ENCODE measurements at places on chromosomes 16 and 17. TPM values are rescaled to one million over a fixed set of nuclear protein-coding genes. Genes with fewer than 3 reads are reported as not detected.

- no peak overlapping the region for H3K27ac ChIP-seq
- H3K4me1 ChIP-seq: no peaks in the 10 kb centered on the region
- H3K27me3 ChIP-seq: no peaks in the 10 kb centered on the region
- peaks cover 11% of the 10 kb centered on the region for H3K36me3 ChIP-seq
- no peak overlapping the region for H3K4me3 ChIP-seq
- no peak for DNase-seq
Observed at GRCh38 chr17:45102856-45103255, 29.5 kb downstream of the PLCD3 start.

- H3K4me1 ChIP-seq: peaks cover 46% of the 10 kb centered on the region
- H3K36me3 ChIP-seq: no peaks in the 10 kb centered on the region
- H3K4me3 ChIP-seq: no peak overlapping the region
- no peak overlapping the region for H3K27ac ChIP-seq
Observed at GRCh38 chr16:53753431-53753830, 49.5 kb downstream of the FTO start.

Gene RASD1
- 8.3 TPM for total RNA-seq

Gene KRTAP1-1
- not detected for total RNA-seq

GRCh38 chr17:79168486-79169055 is 93.9 kb downstream of the ENGASE start:
- H3K4me3 ChIP-seq: no peak overlapping the region
- no peak for DNase-seq
- no peaks in the 10 kb centered on the region for H3K36me3 ChIP-seq
- peaks cover 2% of the 10 kb centered on the region for H3K27me3 ChIP-seq

DNA sequence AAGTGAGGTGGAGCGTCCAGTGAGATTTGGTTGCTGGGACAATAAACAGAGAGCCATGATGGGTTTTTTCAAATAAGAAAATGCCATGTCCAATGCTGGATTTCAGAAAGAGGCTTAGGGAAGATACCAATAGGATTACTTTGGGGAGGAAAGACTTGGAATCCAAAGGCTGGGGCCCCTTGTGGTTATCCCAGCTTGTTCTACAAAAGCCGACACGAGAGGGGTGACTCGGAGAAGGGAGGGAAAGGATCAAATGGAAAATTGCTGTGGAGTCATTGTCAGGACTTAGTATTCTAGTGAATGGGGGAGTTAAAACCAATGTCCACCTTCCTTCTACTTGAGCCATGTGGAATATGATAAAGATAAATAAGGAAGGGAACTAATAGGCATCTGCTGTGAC is 305.5 kb downstream of the SOX9 start:
- H3K27me3 ChIP-seq: no peaks in the 10 kb centered on the region
- no peak overlapping the region for H3K4me3 ChIP-seq
- no peaks in the 10 kb centered on the region for H3K4me1 ChIP-seq
- H3K27ac ChIP-seq: no peak overlapping the region

- H3K36me3 ChIP-seq: no peaks in the 10 kb centered on the region
- peaks cover 12% of the 10 kb centered on the region for H3K4me1 ChIP-seq
- no peak overlapping the region for H3K27ac ChIP-seq
- no peaks in the 10 kb centered on the region for H3K27me3 ChIP-seq
- no peak overlapping the region for H3K4me3 ChIP-seq
- DNase-seq: peak; percentile 90
Observed at GRCh38 chr16:57519796-57520360, 16.5 kb downstream of the CCDC102A start.

Gene ADAD2
- total RNA-seq: not detected

GRCh38 chr16:48504216-48504615 is 105.8 kb downstream of the N4BP1 start:
- no peak for DNase-seq
- H3K27me3 ChIP-seq: no peaks in the 10 kb centered on the region
- H3K36me3 ChIP-seq: no peaks in the 10 kb centered on the region
- no peak overlapping the region for H3K27ac ChIP-seq
- H3K4me3 ChIP-seq: no peak overlapping the region

- H3K4me3 ChIP-seq: no peak overlapping the region
- no peaks in the 10 kb centered on the region for H3K27me3 ChIP-seq
- peak; percentile 22 for DNase-seq
- H3K4me1 ChIP-seq: peaks cover 16% of the 10 kb centered on the region
- H3K36me3 ChIP-seq: no peaks in the 10 kb centered on the region
Observed at GRCh38 chr16:78796221-78796866, 696.9 kb downstream of the WWOX start.

DNA sequence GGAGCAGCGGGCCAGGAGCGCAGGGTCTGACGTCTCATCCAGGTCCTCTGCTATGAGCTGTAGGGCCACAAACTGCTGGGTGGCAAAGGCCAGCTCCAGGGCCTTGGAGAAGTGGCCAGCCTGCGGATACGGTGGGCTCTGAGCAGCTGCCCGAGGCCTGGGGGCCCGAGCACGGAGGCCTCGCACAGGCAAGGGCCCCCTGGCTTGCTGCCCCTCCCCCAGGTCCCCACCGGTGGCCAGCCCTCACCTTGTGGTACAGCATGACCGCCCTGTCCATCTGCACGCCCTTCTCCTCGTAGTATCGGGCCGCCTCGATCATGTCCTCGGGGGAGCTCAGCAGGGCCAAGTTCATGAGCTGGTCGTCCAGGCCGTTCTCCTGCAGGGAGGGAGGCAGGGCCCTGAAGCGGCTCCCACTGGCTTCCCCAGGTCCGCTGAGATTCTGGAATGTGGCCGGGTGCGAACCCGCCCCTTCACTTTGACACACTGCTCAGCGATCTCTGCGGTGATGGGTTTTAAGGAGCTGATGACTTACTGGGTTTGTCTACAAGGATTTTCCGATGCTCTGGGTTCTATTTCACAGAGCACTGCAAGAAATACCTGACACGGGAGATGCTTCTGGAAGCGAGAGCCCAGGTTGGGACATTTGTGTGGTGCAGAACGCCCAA is 9.8 kb upstream of the TMEM204 start:
- H3K36me3 ChIP-seq: no peaks in the 10 kb centered on the region
- no peak overlapping the region for H3K27ac ChIP-seq
- DNase-seq: no peak
- peaks cover 4% of the 10 kb centered on the region for H3K4me1 ChIP-seq
- no peak overlapping the region for H3K4me3 ChIP-seq
- H3K27me3 ChIP-seq: no peaks in the 10 kb centered on the region

DNA sequence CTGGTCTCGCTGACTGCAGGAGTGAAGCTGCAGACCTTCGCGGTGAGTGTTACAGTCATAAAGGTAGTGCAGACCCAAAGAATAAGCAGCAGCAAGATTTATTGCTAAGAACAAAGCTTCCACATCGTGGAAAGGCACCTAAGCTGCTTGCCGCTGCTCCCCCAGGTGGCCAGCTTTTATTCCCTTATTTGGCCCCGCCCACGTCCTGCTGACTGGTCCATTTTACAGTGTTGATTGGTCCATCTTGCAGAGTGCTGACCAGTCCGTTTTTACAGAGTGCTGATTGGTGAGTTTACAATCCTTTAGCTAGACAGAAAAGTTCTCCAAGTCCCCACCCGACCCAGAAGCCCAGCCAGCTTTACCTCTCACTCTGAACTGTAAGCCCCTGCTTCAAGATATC is 227.8 kb downstream of the ABCC12 start:
- H3K36me3 ChIP-seq: peaks cover 8% of the 10 kb centered on the region
- H3K4me1 ChIP-seq: peaks cover 5% of the 10 kb centered on the region
- H3K4me3 ChIP-seq: no peak overlapping the region
- H3K27me3 ChIP-seq: no peaks in the 10 kb centered on the region
- H3K27ac ChIP-seq: no peak overlapping the region
- DNase-seq: no peak

DNA sequence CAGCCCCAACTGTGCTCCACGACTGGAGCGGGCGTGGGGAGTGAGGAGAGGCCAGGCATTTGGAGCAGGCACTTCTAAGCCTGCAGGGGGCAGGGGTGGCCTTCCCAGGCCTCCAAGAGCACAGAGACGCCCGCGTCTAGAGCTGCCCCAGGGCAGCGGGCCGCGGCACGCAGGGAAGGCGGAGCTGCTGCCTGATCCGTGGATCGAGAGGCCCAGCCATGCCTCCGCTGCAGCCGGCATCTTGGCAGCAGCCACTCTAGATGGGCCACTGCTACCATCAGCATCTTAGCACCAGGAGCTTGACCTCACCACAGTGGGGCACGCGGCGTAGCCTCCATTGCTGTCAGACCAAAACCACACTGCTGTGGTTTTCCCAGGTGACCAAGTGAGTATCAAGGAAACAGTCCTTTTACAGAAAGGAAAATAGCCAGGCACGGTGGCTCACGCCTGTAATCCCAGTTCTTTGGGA is 20.4 kb upstream of the WDR45B start:
- H3K27me3 ChIP-seq: no peaks in the 10 kb centered on the region
- no peak overlapping the region for H3K27ac ChIP-seq
- no peak overlapping the region for H3K4me3 ChIP-seq
- peaks cover 13% of the 10 kb centered on the region for H3K4me1 ChIP-seq
- H3K36me3 ChIP-seq: no peaks in the 10 kb centered on the region

Gene TEKT5
- total RNA-seq: 0.25 TPM

Gene FAM83G
- 1.3 TPM for total RNA-seq

GRCh38 chr17:58337600-58338453 is 9.2 kb upstream of the TSPOAP1 start:
- DNase-seq: no peak
- H3K27me3 ChIP-seq: no peaks in the 10 kb centered on the region
- H3K4me3 ChIP-seq: no peak overlapping the region
- no peaks in the 10 kb centered on the region for H3K36me3 ChIP-seq
- peak overlapping the region; percentile 78 for H3K27ac ChIP-seq
- peaks cover 19% of the 10 kb centered on the region for H3K4me1 ChIP-seq

GRCh38 chr16:52932321-52932720 is 120.4 kb downstream of the CHD9NB start:
- no peak overlapping the region for H3K27ac ChIP-seq
- H3K27me3 ChIP-seq: no peaks in the 10 kb centered on the region
- H3K4me1 ChIP-seq: peaks cover 10% of the 10 kb centered on the region
- H3K36me3 ChIP-seq: no peaks in the 10 kb centered on the region
- H3K4me3 ChIP-seq: no peak overlapping the region

- H3K4me3 ChIP-seq: peak overlapping the region; percentile 73
- no peak overlapping the region for H3K27ac ChIP-seq
- peaks cover 51% of the 10 kb centered on the region for H3K27me3 ChIP-seq
- DNase-seq: no peak
- H3K4me1 ChIP-seq: peaks cover 24% of the 10 kb centered on the region
- no peaks in the 10 kb centered on the region for H3K36me3 ChIP-seq
Observed at GRCh38 chr17:2051061-2051932, 3.6 kb upstream of the HIC1 start.

GRCh38 chr17:17448076-17448475 is 28.7 kb upstream of the MED9 start:
- peaks cover 3% of the 10 kb centered on the region for H3K36me3 ChIP-seq
- peaks cover 4% of the 10 kb centered on the region for H3K27me3 ChIP-seq
- DNase-seq: no peak
- H3K4me1 ChIP-seq: peaks cover 5% of the 10 kb centered on the region

Gene NPTX1
- total RNA-seq: 1.6 TPM

Gene STH
- not detected for total RNA-seq

GRCh38 chr17:50843150-50843905 is 7.9 kb downstream of the WFIKKN2 start:
- peaks cover 17% of the 10 kb centered on the region for H3K4me1 ChIP-seq
- H3K36me3 ChIP-seq: no peaks in the 10 kb centered on the region
- no peak overlapping the region for H3K27ac ChIP-seq
- DNase-seq: no peak

DNA sequence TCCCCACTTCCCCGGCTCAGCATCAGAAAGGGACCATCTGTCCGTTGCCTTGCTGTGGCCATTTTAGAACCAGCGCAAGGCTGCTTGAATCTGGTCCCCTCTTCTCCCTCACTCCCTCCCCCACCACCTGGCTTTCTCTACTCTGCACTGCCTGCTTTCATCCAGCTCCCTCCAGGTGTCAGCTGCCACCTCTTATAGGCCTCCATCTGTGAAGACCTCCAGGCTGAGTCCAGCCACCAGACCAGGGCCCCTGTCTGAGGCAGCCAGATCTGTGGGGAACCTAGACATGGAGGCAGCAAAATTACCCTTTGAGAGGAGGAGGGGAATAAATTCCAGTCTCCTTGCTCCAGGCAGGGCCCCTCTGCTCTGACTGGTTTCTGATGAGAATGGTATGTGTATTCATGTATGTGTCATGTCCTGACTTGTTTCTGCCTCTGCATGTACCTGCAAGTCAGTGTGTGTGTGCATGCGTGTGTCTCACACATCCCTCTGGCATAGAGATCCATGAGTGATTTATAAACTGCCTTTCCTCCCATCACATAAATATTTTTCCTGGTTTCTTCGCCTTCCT is 21.1 kb downstream of the MINK1 start:
- no peak for DNase-seq
- H3K4me3 ChIP-seq: no peak overlapping the region
- H3K36me3 ChIP-seq: peaks cover 3% of the 10 kb centered on the region
- peaks cover 61% of the 10 kb centered on the region for H3K4me1 ChIP-seq
- H3K27ac ChIP-seq: peak overlapping the region; percentile 32

- no peaks in the 10 kb centered on the region for H3K27me3 ChIP-seq
- no peak for DNase-seq
- H3K27ac ChIP-seq: peak overlapping the region; percentile 76
- H3K36me3 ChIP-seq: no peaks in the 10 kb centered on the region
- peak overlapping the region; percentile 53 for H3K4me3 ChIP-seq
- H3K4me1 ChIP-seq: peaks cover 66% of the 10 kb centered on the region
Observed at GRCh38 chr17:46106966-46107644, 86.1 kb downstream of the KANSL1 start.

- H3K36me3 ChIP-seq: no peaks in the 10 kb centered on the region
- H3K4me3 ChIP-seq: no peak overlapping the region
- no peak for DNase-seq
- H3K27ac ChIP-seq: no peak overlapping the region
Observed at GRCh38 chr17:31453896-31454295, 62.4 kb downstream of the RAB11FIP4 start.

Gene PRCD
- total RNA-seq: 0.75 TPM

DNA sequence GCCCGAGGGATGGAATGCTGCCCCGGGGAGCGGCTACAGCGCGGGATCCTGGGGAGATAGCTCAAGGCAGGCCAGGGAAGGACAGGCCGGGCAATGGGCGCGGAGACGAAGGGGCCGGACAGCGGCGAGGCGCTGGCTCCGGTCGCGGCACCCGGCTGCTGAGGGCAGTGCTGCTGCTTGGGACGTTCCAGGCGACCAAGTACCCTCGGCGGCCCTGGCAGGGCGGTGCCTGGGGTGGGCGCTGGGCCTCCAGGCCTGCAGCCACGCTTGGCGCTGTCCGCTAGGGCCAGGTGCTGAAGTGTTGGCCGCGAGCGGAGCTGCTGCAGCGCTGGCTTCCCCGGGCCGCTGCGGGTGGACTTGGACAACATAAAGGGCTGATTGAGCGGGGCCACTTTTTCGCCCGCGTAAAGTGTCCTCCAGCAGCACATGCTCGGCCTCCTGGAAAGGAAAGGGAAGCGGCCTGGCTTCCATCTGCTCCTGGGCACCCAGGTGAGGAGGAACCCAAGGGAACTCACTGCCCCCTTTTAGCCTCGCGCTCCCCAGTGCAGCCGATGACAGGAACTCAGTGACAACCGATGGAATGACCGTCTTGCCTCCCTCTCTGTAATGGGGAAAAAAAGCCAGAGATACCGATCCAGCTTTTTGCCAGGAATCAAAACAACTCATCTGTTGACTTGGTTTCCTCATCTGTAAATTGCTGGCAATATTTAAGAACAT is 23.7 kb downstream of the CLEC3A start:
- DNase-seq: peak; percentile 94
- peaks cover 67% of the 10 kb centered on the region for H3K27me3 ChIP-seq
- H3K4me1 ChIP-seq: no peaks in the 10 kb centered on the region
- no peak overlapping the region for H3K4me3 ChIP-seq
- no peak overlapping the region for H3K27ac ChIP-seq
- H3K36me3 ChIP-seq: no peaks in the 10 kb centered on the region

Gene HOXB6
- total RNA-seq: 11.5 TPM

GRCh38 chr17:43211480-43212402 is at the start of gene TMEM106A:
TSS of gene TMEM106A (plus strand) at chr17:43211875. CDS start at chr17:43213042, 1,167 bp downstream.
- H3K27ac ChIP-seq: peak within 1 kb of the TSS; percentile 7
- H3K27me3 ChIP-seq: no peaks in the 10 kb centered on the region
- DNase-seq: peak; percentile 36
- H3K4me3 ChIP-seq: peak within 1 kb of the TSS; percentile 91
